GM19239 (cell line): ENCODE measurements at places on chromosomes 13 and 19.
A peak's percentile ranks its signal among the peaks of the same experiment; 100 is the strongest.

DNA sequence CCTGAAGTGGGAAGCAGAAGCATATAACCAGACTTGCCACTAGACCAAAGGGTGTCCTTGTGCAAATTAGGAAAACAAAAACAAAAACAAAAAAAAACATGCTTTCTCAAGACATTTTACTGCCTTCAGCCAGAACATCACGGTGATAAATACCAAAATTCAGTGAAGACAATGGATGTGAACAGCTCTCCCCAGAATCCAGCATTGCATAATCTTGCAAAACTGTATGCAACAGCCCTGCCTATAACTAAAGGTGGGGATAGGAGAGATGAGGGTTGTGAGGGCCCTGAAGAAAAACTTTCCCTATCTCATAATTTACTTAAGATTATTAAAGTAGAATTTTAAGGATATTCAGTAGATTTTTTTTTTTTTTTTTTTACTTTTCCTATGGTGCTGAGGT is 24.9 kb upstream of the NDFIP2 start:
- DNase-seq = no peak

GRCh38 chr13:76350399-76350798 is 535.8 kb downstream of the KCTD12 start:
- DNase-seq = no peak

GRCh38 chr19:4581666-4582553 is 22.4 kb upstream of the SEMA6B start:
- no peak for DNase-seq

DNA sequence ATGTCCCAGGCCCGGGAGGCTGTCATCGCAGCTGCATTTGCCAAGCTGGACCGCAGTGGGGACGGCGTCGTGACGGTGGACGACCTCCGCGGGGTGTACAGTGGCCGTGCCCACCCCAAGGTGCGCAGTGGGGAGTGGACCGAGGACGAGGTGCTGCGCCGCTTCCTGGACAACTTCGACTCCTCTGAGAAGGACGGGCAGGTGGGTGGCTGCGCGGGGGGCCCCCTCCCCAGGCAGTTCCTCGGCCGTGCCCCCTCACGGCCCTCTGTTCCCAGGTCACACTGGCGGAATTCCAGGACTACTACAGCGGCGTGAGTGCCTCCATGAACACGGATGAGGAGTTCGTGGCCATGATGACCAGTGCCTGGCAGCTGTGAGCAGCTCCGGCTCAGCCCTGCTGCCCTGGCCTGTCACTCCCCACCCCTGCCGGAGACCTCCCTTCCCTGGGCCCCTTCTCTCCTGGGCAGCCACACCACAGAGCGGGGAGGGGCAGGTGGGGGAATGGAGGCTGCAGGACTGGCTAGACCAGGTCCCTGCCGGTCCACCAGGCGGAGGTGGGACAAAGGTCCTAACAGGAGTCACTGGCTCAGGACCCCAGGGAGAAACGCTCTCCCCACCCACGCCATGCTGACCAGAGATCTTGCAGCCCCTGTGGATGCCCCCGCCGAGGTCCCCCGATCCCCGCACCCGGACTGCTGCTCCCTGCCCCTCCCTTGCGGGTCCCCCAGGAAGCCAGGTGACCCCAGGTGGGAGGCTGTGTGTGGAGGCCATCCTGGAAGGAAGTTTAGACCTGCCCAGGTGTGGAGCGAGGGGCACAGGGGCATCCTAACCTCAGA is 1.1 kb downstream of the CAPS start:
- no peak for DNase-seq

GRCh38 chr19:7386308-7386707 is 37.6 kb downstream of the ARHGEF18 start:
- DNase-seq = no peak

DNA sequence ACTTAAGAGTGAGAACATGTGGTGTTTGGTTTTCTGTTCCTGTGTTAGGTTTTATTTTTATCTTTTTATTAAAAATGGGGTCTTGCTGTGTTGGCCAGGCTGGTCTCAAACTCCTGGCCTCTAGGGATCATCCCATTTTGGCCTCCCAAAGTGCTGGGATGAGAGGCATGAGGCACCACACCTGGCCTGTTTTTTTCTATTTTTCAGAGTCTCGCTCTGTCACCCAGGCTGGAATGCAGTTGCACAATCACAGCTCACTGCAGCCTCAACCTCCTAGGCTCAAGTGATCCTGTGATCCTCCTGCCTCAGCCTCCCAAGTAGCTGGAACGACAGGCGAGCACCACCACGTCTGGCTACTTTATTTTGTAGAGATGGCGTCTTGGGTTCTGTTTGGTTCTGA is 7.6 kb downstream of the ZNF574 start:
- no peak for DNase-seq

DNA sequence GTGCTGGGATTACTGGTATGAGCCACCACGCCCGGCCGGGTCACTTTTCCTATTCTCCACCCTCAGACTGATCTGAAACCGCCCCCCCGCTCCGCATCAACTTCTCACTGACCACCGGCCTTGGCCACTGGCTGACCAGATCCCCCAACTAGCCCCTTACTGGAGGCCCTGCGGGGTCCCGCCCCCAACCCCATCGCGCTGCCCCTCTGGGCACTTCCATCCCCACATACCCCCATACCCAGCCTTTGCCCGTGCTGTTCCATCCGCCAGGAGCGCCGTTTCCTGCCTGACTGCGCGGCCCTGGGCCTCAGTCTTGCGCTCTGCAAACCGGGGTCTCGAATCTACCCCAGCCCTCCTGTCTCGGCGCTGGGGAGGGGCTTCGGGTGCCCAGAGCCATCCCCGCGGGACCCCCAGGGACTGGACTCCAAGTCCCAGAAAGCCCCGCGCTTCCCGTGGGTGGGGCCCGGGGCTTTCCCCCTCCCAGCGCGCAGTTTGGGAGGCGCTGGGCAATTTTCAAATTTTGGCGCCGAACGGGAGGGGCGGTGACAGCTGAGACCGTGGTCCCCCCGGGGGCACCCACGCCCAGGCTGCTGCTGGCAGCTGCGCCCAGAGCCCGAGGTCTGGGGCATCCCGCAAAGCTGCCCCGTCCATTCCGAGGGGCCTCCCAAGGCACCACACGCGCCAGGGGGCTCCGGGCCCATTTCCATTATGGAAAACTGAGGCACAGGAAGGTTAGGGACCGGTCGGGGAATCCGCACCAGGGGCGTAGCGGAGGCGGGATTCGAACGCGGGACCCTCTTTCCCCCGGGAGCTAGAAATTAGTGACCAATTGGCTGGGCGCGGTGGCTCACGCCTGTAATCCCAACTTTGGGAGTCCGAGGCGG is 5.2 kb upstream of the LMNB2 start:
- DNase-seq = peak; percentile 90

DNA sequence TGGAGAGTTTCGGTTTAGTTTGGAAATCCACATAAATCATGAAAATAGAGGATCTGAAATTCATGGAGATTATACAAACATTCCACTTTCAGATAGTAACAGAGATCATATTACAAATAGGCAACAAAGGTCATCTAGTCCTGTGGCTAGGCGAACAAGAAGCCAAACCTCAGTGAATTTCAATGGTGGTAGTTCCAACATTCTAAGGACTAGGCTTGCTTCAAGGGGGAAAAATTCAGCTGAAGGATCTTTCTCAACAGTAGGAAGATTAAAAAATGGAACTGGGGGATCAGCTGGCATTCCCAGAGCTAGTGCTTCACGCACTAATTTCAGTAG is 47.0 kb downstream of the FOXO1 start:
- DNase-seq = no peak

DNA sequence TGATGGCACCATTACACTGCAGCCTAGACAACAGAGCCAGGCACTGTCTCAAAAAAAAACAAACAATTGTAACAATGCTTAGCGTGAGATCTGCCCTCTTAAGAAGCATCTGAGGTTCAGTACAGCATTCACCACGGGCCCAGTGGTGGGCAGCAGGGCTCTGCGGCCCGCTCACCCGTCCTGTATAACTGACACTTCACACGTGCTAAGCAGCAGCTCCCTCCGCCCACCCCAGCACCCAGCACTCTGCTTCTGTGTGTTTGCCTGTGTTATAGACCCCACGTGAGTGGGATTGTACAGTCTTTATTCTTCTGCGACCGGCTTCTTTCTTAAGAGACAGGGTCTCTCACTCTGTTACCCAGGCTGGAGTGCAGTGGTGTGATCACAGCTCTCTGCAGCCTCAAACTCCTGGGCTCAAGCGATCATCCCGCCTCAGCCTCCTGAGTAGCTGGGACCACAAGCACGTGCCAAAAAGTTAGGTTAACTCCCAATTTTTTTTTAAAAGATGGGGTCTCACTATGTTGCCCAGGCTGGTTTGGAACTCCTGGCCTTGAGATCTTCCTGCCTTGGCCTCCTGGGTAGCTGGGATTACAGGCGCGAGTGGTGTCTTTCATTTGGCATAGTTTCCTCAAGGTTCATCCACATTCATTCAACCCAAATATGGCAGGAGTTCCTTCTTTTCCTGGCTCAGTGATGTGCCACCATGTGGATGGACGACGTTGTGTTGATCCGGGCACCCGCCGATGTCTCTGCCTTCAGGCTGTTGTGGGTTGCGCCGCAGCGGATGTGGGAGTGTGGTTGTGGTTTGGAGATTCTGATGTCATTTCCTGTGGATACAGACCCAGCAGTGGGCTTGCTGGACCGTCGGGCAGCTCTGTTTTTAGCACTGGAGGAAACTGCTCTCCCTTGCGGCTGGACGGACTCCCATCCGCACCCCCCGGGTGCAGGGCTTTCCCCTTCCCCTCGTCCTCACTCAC is 170.0 kb downstream of the KDM4B start:
- DNase-seq = peak; percentile 94

GRCh38 chr13:79451500-79451962 is 29.4 kb upstream of the NDFIP2 start:
- DNase-seq = peak; percentile 30

DNA sequence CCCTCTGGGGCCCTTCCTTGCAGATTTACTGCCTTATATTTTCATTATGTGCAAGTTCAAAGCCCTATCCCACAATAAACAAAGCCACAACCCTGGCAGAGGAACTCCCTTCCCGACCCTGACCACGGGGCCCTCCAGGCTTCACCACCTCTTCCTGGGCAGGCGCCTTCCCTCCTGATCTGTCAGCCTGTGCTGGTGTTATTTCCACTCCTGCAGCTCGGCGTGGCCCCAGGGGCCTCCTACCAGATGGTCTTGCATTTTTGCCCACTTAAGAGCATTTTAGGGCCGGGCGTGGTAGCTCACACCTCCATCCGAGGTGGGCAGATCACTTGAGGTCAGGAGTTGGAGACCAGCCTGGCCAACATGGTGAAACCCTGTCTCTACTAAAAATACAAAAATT is 22.8 kb downstream of the SLC15A1 start:
- DNase-seq = no peak

- no peak for DNase-seq
These were observed 46.6 kb upstream of the C19orf12 start for GRCh38 chr19:29761575-29762232.

DNA sequence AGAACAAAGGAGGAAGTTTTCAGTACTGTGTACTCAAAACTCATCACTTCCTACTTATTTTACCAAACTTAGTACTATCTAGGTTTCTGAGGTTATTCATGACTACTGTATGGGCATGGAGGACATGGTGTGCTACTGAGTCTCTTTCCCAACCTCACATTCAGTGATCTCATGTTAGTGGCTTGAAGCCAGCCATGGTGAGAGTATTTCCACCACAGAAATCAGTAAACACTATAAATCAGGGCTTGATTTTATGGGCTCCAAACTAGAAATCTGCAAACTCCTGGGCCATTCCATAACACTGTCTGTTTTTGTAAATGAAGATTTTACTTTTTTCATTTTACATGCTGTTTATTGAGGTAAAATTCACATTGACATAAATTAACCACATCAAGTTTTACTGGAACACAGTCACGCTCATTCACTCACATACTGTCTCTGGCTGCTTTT is 19.7 kb downstream of the MED26 start:
- DNase-seq = no peak

DNA sequence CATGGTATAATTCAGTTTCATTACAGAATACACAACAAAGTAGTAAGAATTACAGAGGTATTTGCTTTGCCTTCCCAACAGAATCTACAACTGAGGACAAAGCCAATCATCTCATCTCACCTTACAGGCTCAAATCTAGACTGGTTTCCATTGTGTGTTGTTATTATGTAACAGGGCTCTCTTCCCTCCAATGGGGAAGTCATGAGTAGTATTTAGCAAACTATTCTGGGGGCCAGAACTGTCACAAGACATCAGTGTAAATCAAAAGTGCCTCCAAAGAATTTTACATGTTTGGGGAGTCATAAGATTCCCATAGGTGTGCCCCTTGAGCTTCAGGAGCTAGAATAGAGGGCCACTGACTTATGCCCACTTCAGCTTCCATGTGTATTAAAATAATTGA is 187.0 kb upstream of the EDNRB start:
- DNase-seq = no peak

DNA sequence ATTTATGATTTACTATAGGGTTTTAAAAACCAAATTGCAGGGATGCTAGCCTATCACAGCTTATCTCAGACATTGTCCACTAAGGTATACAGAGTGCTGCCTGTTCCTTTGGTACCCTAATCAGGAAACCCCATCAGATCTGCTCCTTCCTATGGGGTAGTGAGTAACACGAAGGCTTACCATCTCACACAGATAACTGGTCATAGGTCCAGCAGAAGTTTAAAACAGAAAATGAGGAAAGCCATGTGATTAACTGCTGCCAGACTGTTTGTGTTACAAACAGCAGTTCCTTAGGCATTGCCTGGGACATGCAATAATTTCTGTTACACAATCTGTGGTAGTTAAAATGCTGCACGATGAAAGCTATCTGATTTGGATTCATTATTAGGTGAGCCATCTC is 53.5 kb upstream of the ALOX5AP start:
- DNase-seq = no peak

GRCh38 chr19:40006273-40006691 is 9.4 kb downstream of the ZNF546 start:
- no peak for DNase-seq
